ENCODE measurements at places on chromosomes 1 and 21.

DNA sequence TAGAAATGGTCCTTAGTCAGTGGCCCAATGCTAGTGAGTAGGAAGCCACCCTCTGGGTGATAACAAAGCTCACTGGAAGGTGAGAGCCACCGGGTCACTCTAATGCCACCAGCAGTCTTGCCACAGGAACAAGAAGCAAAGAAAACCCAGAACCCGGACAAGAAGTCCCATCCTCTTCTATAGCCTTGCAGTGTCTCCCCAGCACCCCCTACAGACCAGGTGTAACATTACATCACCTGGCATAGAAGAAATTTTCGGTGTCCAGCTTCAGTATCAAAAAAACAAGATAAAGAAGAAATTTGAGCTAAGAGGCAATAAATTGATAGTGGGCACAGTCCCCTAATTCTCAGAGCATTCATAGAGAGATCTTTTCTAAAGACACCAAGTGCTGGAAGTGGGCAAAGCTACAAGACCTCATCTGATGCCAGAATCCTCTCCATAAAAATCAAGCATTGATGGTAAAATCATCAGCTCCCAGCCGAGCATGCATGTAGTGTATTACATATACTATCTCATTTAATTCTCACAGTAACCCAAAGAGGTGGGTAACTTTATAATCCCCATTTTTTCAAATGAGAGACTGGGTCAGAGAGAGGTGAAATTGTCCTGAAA lies 491.0 kb downstream of the MATN1 start:
- DNase-seq: no peak

DNA sequence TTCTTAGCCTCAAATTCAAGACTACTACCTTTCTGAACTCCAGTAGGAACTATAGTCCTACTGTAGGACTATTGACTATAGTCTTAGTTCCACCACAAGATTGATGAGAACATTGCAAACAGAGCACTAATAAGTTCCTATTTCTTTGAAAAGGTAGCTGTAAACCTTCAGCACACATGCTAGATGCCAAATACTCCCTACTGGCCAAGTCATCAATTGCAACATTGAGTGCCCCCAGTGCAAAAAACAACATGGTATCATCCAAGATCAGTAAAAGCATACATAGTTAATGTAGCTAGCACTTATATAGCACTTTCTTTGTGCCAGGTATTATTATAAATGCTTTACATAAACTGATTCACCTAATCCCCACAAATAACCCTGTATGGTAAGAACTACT lies 99.8 kb downstream of the MRPL39 start:
- no peak for DNase-seq

GRCh38 chr1:25006770-25007169 lies 76.7 kb upstream of the RUNX3 start:
- DNase-seq: no peak

DNA sequence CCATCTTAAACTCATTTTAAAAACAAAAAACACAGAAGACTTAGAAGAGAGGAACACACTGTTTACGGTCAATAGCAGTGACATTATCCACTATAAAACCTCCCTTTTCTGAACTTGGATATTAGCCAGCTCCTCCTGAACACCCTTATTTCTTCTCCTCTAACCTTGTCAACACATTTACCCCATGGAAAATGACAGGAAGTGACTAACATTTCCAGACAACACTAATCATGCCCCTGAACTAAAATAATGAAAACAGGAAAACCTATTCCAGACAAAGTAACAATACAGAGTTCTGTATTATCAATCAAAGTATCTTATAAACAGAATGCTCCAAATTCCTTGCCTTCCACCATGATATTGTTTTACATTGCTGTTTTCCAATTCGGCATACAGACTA lies 45.3 kb downstream of the PALMD start:
- no peak for DNase-seq

GRCh38 chr1:39164256-39164655 lies 40.2 kb upstream of the MACF1 start:
- DNase-seq: no peak

DNA sequence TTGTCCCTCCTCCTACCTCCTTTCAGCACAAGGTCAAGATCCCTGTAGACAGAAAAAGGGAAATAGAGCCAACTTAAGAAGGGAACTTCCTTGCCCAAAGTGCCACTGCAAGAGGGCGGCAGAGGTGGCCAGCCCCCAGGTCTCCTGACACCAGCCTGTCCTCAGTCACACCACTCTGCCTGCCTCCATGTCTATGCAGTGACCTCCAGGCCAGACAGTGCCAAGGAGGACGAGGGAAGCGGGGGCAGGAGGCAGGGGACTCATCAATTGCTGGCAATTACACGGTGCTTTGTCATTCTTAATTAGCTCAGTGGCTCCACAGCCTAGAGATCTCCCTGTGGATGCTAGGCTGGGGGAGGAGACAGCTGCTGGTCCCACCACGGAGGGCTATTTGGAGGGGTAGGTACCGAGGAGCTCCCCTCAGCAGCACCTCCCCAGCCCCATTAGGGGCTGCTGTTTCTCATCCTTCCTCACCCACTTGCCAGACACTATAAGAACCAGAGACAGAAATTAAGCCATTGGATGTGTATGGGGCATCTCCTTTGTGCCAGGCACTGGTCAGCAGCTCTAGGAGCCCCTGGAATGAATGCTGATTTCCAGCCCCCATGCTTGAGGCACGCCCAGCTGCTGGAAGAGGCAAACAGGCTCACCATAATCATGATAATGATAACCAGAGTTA lies 6.1 kb upstream of the LDLRAP1 start:
- DNase-seq: no peak

- DNase-seq: no peak
Observed at GRCh38 chr1:53573522-53573921, 114.3 kb downstream of the DMRTB1 start.

DNA sequence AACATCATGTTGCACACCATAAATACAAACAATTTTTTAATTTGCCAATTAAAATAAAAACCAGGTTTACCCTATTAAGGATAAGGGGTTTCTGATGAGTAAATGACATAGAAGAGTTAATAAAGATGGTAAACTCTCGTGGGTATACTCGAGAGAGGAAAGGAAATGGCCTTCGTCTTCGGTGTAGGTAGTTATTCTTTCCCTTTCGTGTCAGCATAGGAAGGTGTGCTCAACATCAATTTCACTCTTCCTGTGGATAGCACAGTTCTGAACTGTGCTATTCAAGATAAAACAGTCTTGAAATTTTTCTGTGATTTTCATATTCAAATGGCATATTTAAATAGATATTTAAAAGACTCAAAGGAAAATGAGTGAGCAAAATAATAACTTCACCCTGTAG lies 98.2 kb downstream of the RGL1 start:
- no peak for DNase-seq

- DNase-seq: no peak
Observed at GRCh38 chr1:158101455-158101854, 79.2 kb upstream of the CD1D start.

- DNase-seq: no peak
Observed at GRCh38 chr1:21291184-21291583, 921 bp upstream of the ECE1 start.

DNA sequence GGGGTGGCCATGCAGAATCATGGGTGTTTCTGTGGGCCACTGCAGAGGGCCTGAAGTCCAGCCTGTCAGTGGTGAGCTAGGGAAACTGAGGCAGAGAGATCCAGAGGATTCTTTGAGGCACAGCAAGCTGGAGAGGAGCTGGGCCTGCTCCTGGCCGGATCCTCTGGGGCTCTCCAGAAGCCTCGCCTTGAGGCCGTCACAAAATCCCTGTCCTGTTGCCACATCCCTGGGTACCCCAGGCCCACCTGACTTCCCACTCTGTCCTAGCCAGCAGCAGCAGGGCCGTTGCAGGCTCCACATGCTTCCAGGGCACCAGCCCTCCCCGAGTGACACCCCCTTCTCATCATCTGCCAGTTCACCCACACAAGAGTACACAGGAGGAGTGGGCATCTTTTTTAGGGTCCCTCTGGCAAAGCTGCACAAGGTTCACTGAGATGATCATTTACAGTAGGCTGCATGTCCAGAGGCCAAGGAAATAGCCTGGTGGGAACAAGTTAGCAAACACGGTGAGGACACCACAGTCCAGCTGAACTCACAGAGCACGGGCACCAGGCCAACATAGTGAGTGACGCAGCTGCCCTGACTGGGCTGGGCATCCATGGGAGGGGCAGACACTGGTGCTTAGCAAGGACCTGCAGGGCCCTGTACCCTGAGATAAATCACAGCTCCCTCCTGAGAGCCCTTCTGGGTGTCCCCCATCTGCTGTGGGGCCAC lies 25.1 kb upstream of the TSPEAR start:
- no peak for DNase-seq

- no peak for DNase-seq
Observed at GRCh38 chr1:10745383-10745782, 51.1 kb downstream of the CASZ1 start.

GRCh38 chr1:39398278-39399021 lies 93.0 kb upstream of the BMP8A start:
- DNase-seq: no peak

GRCh38 chr21:44920694-44921604 lies at the start of gene ITGB2:
TSS of gene ITGB2 (minus strand) at chr21:44920899. CDS start at chr21:44910782, 10,117 bp downstream.
- no peak for DNase-seq

GRCh38 chr1:62259551-62259950 lies 59.7 kb downstream of the KANK4 start:
- DNase-seq: no peak

GRCh38 chr1:228391411-228392020 lies 15.1 kb downstream of the TRIM11 start:
- no peak for DNase-seq

DNA sequence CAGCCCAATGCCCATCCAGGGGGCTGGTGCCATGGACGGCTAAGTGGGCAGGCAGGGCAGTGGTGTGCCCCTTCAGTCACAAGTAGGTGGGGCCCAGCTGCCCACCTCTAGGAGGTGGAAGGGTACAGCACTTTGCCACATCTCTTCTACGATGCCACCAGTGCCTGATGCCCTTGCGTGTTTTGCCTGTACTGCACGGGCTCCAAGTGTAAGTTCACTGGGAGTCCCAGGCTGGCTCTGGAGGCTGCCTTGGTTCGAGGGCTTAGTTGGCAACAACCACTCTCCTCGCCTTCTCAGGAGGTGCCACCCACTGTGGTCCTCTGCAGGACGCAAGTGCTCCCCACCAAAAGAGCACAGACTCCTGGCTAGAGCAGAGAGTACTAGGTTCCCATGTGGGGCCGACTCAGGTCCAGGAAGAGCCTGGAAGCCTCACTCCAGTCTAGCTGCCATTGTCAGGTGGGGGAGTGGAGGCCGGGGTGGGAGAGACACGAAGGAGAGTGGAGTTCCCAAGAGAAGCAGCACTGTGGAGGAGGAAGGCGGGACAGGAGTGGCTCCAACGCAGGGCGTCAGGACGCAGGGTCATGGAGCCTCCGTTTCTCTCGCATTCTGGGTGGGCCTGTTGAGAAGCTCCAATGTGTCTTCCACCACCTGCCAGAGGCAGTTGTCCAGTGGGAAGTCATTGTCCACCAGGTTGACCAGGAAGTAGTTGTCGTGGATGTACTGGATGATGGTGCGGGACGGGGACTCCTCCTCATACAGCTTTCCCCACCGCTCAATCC lies 15.5 kb downstream of the MTHFR start:
- no peak for DNase-seq

GRCh38 chr21:24223624-24224023 lies 1383.7 kb downstream of the MRPL39 start:
- no peak for DNase-seq

DNA sequence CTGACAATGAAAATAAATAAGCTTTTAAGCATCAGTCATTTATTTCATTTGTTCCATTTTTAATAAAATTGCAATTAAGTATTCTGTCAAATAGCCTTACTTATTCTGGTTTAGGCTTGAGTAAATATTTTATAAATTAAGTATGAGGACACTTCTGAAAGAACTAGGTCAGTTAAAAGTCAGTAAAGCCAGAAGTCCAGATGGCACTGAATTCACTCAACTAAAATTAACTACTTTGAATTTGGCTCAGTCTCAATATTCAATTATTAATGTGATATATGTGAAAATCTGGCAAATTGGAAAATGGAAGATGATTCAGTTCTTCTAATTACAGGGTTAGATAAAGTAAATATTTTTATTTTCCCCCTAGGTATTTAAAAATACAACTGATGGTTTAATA lies 174.2 kb downstream of the BRINP3 start:
- DNase-seq: no peak

GRCh38 chr1:168136709-168137514 lies at the start of gene GPR161:
TSS of gene GPR161 (minus strand) at chr1:168136930. CDS start at chr1:168104850, 32,080 bp downstream.
- DNase-seq: no peak

GRCh38 chr1:231778009-231778719 lies 151.6 kb downstream of the DISC1 start:
- no peak for DNase-seq

DNA sequence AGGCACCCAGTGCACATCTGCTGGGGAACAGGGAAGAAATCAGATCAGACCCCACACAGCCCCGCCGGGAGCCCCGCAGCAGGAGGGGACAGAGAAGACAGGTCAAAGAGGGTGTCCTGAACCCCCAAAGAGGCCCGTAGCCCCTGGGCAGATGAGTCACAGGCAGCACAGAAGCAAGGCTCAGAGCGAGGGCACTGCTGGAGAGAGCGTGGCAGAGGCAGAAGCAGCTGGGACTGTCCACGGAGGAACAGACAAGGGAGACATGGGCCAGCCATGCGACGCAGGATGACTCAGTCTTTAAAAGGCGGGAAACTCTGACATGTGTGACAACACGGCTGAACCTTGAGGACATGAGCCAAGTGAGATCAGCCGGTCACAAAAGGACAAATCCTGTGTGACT lies 14.5 kb upstream of the PRDM16 start:
- no peak for DNase-seq

GRCh38 chr1:220692436-220693228 lies 2.5 kb downstream of the C1orf115 start:
- DNase-seq: no peak

DNA sequence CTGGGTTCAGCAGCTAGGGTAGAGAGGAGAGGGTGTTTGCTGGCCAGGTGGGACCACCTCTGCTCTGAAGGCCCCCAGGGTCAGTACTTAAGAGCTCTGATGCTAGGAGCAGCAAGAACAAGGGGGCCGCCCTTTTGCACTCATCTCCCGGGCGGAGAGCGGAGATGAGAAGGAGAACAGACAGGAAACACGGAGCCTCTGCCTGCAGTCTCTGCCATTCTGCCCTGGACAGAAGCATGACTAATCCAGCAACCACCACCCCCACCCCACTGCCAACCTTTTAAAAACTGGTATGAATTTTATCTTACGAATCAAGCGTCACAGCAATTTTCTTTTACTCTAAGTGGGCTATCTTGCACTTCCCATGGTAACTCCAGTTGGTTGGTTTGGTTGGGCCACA lies 34.5 kb downstream of the PARP1 start:
- DNase-seq: no peak

- peak; percentile 46 for DNase-seq
Observed at GRCh38 chr1:52423771-52424170, 19.4 kb downstream of the PRPF38A start.

GRCh38 chr1:12480748-12481362 lies 137.2 kb downstream of the DHRS3 start:
- DNase-seq: no peak

DNA sequence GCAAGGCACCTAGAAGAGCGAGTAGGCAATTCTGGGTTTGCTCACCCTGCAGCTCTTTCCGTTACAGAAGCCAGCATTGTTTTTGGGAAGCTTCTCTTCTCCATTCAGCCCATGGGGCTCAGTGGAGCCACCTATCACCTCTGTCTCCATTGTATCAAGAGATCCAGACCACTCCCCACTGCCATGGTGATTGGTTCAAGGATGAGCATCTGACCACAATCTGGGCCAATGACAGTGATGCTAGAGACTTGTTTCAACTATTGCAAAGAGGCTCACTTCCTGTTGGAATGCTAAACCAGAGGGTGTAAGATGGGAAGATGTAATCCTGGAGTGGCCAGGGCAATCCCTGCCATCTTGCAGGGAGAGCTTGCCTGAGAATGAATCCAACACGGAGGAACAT lies 6.6 kb downstream of the SPATA21 start:
- no peak for DNase-seq

GRCh38 chr1:232521660-232522059 lies 108.3 kb downstream of the SIPA1L2 start:
- DNase-seq: no peak

Measured in stimulated activated CD4-positive, alpha-beta T cell treated with anti-CD3 and anti-CD28 coated beads, Interleukin-1b, Interleukin-23, amount 100 ng/mL, for 1 hour (primary cell).